ENCODE measurements at places on chromosomes 12 and 14. TPM values are rescaled to one million over a fixed set of nuclear protein-coding genes. Genes with fewer than 3 reads are reported as not detected.

The SLC4A8 gene
- total RNA-seq, result 1.1 TPM

The ACSS3 gene
- 0.21 TPM for total RNA-seq

The DLK1 gene
- not detected for total RNA-seq

GRCh38 chr12:92857818-92858217 is 71.3 kb downstream of the EEA1 start:
- H3K4me1 ChIP-seq, result peaks cover 14% of the 10 kb centered on the region
- H3K27me3 ChIP-seq, result no peaks in the 10 kb centered on the region
- no peak for DNase-seq
- H3K36me3 ChIP-seq, result no peaks in the 10 kb centered on the region
- no peak overlapping the region for H3K4me3 ChIP-seq

- no peaks in the 10 kb centered on the region for H3K36me3 ChIP-seq
- H3K27ac ChIP-seq, result no peak overlapping the region
- no peak for DNase-seq
- no peaks in the 10 kb centered on the region for H3K4me1 ChIP-seq
These were observed 130.2 kb upstream of the RAP1B start for GRCh38 chr12:68480526-68480925.

DNA sequence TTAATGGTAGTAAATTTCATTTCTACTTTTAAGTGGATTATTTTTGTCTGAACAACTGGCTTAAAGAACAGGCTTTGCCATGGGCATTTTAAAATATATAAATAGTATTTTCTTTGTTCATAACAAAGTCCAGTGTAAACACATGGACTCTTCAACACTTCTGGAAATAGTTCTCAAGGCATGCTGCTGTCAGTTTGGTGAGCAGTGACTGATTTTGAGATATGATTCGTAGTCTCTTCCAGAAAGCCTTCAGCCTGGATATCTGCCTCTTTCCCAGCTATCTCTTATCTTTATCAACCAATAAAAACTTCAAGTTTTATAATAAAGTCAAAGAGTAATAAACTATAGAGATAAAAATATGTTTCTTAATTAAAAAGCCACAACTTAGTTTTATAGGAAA is 110.7 kb downstream of the NAV3 start:
- H3K27ac ChIP-seq, result no peak overlapping the region
- H3K4me3 ChIP-seq, result no peak overlapping the region
- H3K27me3 ChIP-seq, result no peaks in the 10 kb centered on the region

GRCh38 chr14:50371546-50371945 is 25.1 kb downstream of the CDKL1 start:
- no peak overlapping the region for H3K4me3 ChIP-seq
- DNase-seq, result no peak
- no peak overlapping the region for H3K27ac ChIP-seq
- H3K27me3 ChIP-seq, result no peaks in the 10 kb centered on the region

- no peak overlapping the region for H3K27ac ChIP-seq
- H3K27me3 ChIP-seq, result peaks cover 60% of the 10 kb centered on the region
- H3K36me3 ChIP-seq, result peaks cover 8% of the 10 kb centered on the region
- H3K4me1 ChIP-seq, result peaks cover 39% of the 10 kb centered on the region
- H3K4me3 ChIP-seq, result no peak overlapping the region
These were observed 4.3 kb upstream of the PAPLN start for GRCh38 chr14:73232984-73233383.

DNA sequence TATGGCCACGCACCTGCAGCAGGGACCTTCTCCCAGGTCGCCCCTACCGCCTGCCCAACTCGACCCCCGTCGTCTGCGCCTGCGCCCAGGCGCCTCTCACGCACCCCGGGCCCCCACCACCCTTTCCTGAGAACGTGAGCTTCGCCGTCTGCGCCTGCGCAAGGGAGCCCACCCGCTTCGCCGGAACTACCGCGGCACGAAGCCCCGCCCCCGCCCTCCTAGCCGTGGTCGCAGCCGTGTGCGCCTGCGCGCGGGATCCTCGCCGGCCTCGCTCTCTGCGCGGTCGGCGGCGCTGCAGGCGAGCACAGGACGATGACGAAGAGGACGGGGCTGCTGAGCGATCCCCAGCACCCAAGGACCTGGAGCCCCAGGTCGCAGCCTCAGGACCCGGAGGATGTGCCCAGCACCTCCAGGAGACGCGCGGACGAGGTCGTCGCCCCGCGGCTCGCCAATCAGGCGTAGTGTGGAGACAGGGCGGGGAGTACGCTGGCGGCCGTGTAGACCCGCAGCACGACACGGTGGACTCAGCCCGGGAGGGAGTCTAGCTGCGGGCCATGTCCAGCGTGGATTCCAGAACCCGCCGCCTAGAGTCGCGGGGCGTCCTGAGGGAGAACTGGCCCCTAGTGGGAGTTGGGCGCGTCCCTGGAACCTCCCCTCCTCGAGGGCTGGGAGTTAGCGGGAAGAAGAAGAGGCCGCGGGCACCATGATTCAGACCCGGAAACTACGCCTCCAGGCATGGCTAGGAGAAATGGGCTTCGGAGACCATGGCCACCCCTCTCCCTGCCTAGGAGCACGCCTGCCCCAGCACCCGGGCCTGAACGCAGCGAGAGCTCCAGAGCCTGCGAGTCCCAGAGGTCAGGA is 1120.8 kb upstream of the TMEM132C start:
- H3K36me3 ChIP-seq, result no peaks in the 10 kb centered on the region

DNA sequence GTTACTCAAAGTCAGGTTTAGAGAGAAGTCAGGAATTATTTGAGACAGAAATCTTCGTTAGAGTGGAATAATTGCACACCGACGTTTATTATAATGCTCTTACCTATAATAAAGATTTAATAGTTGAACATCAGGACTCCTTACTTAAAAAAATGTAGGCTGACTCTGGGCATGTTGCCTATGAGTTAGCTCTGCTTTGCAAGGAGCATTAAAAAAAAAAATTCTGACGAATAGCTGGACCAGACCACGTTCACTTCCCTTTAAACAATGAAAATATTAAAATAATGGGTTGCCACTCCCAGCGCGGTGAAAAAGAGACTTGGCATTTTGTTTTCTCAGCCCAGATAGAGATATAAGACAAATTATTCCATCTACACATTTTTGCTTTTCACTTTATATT is 574 bp upstream of the FANCM start:
- peak overlapping the region; percentile 93 for H3K27ac ChIP-seq
- no peaks in the 10 kb centered on the region for H3K27me3 ChIP-seq
- DNase-seq, result no peak
- peaks cover 35% of the 10 kb centered on the region for H3K36me3 ChIP-seq
- peaks cover 16% of the 10 kb centered on the region for H3K4me1 ChIP-seq
- H3K4me3 ChIP-seq, result peak overlapping the region; percentile 96

DNA sequence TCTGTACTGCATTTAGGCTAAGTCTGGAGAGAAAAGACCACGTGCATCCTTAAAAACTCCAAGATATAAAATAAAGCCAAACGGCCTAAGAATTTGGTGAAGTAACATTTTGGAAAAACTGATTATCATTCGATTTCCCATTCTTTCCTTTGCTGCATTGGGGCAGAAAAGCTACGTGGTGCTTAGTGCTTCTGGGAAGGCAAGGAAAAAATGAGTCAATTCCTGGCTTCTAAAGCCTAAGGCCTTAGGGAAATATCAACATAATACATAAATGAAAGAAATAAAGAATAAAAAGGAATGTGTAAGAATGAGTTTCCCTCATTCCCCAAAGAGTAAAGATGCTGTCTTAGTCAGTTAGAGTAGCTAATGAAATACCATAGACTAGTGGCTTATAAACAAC is 520.5 kb downstream of the GLT1D1 start:
- no peaks in the 10 kb centered on the region for H3K27me3 ChIP-seq
- no peak overlapping the region for H3K4me3 ChIP-seq
- DNase-seq, result no peak
- no peak overlapping the region for H3K27ac ChIP-seq

DNA sequence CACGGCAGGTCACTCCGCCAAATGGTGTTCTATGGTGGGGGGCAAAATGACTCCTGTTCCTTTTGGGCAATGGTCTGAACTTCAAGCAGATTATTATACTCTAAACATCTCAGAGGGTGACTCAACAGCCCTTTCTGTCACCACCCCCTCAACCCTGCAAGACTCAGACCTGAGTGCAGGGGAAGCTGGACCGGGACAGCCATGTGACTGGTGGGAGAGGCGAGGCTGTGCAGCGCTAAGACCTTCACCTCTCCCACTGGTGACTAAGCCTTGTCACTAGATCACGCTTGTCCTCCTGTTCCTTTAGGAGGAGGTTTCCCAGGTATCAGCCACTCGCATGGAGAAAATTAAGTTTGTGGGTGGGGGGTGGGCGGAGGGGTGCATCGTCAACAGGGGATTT is 67.1 kb upstream of the CCND2 start:
- H3K4me1 ChIP-seq, result no peaks in the 10 kb centered on the region
- peaks cover 82% of the 10 kb centered on the region for H3K27me3 ChIP-seq
- no peak for DNase-seq

GRCh38 chr14:58138031-58138713 is 13.8 kb downstream of the ARMH4 start:
- no peaks in the 10 kb centered on the region for H3K36me3 ChIP-seq
- H3K27me3 ChIP-seq, result peaks cover 23% of the 10 kb centered on the region
- no peak overlapping the region for H3K27ac ChIP-seq
- no peak overlapping the region for H3K4me3 ChIP-seq
- DNase-seq, result no peak

DNA sequence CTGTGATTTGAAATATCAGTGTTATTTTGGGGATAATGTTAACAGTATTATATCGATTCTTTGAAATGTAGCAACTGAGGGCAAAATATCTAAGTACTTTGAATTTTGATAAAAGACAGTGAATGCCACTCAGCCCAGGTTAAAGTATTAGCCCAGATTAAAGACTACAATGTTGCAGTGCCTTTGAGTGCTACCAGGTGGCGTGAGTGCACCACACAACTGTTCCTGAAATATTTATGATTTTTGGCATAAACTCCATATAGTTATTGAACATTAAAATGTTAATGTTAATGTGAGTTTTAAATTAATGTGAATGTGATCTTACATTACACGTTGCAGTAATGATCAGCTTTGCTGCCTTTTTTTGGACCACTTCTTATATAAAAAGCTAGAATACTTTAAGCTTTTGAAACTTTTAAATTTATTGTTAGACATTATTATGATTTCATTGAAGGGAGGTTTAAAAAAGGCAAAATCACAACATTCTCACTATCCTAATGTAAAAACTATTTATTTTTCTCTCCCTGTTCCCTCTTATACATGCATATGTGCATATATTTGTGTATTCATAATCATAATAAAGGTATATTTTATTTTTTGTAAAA is 22.5 kb downstream of the MRPS35 start:
- H3K36me3 ChIP-seq, result peaks cover 18% of the 10 kb centered on the region
- no peak overlapping the region for H3K27ac ChIP-seq
- no peak overlapping the region for H3K4me3 ChIP-seq

GRCh38 chr14:104385531-104386101 is 193.9 kb upstream of the C14orf180 start:
- no peak overlapping the region for H3K27ac ChIP-seq

- no peak for DNase-seq
- no peak overlapping the region for H3K4me3 ChIP-seq
- H3K4me1 ChIP-seq, result no peaks in the 10 kb centered on the region
- H3K27me3 ChIP-seq, result peaks cover 91% of the 10 kb centered on the region
- peaks cover 5% of the 10 kb centered on the region for H3K36me3 ChIP-seq
These were observed 24.0 kb upstream of the SLC8A3 start for GRCh38 chr14:70212752-70213151.

Measured in Calu3 (cell line).